ENCODE measurements at places on chromosomes 2 and 18. TPM values are rescaled to one million over a fixed set of nuclear protein-coding genes. Genes with fewer than 3 reads are reported as not detected.
A peak's percentile ranks its signal among the peaks of the same experiment; 100 is the strongest.

- H3K36me3 ChIP-seq = no peaks in the 10 kb centered on the region
- no peaks in the 10 kb centered on the region for H3K27me3 ChIP-seq
- H3K4me1 ChIP-seq = peaks cover 3% of the 10 kb centered on the region
- H3K27ac ChIP-seq = no peak overlapping the region
These were observed 135.0 kb upstream of the DOK6 start for GRCh38 chr18:69265656-69266055.

DNA sequence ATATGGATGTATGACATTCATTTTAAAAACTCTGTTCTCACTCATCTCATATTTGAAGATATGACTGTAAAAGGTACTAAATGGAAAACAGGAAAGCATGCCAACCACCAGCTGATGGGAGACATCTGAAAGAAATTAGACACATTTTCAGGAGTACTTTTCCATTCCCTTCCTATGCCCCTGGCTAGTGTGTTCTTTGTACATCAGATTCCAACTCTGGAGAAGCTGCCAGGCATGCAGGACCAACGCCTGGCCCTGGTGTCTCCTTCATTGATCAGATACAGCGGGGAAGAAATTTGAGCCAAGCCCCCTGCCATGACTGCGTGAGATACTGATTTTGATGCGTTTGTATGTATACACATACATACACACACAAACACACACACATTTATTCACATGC is 599.0 kb upstream of the SYT4 start:
- no peak for DNase-seq
- peaks cover 1% of the 10 kb centered on the region for H3K4me1 ChIP-seq
- H3K36me3 ChIP-seq = no peaks in the 10 kb centered on the region
- no peak overlapping the region for H3K27ac ChIP-seq
- no peaks in the 10 kb centered on the region for H3K27me3 ChIP-seq

GRCh38 chr2:81658227-81658626 is 1353.7 kb upstream of the LRRTM1 start:
- H3K4me3 ChIP-seq = no peak overlapping the region
- H3K4me1 ChIP-seq = no peaks in the 10 kb centered on the region
- no peak overlapping the region for H3K27ac ChIP-seq
- no peaks in the 10 kb centered on the region for H3K36me3 ChIP-seq

The DSC3 gene
- total RNA-seq = 0.10 TPM

The GCG gene
- total RNA-seq = not detected

GRCh38 chr18:55320424-55321264 is 267.3 kb downstream of the TCF4 start:
- no peak for DNase-seq
- peak overlapping the region; percentile 54 for H3K4me3 ChIP-seq
- no peaks in the 10 kb centered on the region for H3K27me3 ChIP-seq
- no peaks in the 10 kb centered on the region for H3K36me3 ChIP-seq
- H3K27ac ChIP-seq = peak overlapping the region; percentile 97

DNA sequence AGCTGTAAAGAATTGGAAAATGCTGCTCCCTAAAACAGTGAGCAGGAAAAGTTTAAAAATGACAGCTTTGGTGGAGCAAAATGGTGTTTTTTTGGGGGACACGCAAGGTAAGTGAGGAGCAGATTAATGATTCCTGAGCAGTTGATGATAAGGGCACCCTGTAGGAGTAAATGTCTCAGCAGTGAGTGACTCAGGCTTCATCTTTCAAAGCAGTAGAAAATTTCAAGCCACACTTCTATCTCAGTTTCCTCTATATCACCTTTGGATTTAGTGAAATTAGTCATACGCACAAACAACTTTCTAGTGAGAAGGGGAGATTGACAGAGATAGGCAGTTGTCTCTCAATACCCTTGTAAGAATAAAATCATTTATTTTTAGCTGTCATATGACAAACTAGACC is 709.0 kb upstream of the FAM98A start:
- H3K36me3 ChIP-seq = no peaks in the 10 kb centered on the region
- H3K27ac ChIP-seq = no peak overlapping the region
- no peak overlapping the region for H3K4me3 ChIP-seq
- no peaks in the 10 kb centered on the region for H3K4me1 ChIP-seq

- H3K27me3 ChIP-seq = no peaks in the 10 kb centered on the region
- DNase-seq = no peak
- no peaks in the 10 kb centered on the region for H3K36me3 ChIP-seq
- peaks cover 9% of the 10 kb centered on the region for H3K4me1 ChIP-seq
These were observed 79.9 kb downstream of the SEPTIN10 start for GRCh38 chr2:109533823-109534222.

The FAP gene
- total RNA-seq = 6.7 TPM

The WDR35 gene
- 19.3 TPM for total RNA-seq

The IL36A gene
- not detected for total RNA-seq

DNA sequence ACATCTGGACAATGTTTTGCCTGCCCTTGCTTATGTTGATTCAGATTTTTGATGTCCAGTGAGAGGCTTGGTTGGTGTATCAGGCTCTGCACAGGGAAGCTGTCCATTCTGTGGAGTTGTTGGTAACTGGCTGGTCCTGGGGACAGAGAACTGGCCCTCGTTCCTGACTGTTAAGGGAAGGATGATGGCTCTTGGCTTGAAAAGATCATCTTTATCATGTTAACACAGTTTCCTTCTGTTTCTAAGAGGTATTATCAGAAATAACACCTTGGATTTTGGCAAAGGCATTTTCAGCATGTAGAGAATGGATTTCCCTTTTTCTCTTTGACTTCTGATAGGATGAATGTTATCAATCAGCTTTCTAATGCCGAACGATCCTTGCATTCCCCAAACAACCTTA is 19.3 kb downstream of the STK25 start:
- DNase-seq = no peak
- H3K36me3 ChIP-seq = no peaks in the 10 kb centered on the region
- H3K27ac ChIP-seq = no peak overlapping the region
- no peaks in the 10 kb centered on the region for H3K27me3 ChIP-seq
- H3K4me3 ChIP-seq = no peak overlapping the region

The MLPH gene
- total RNA-seq = 36.9 TPM

GRCh38 chr2:238225911-238226697 is 13.7 kb downstream of the HES6 start:
- H3K4me3 ChIP-seq = no peak overlapping the region
- H3K4me1 ChIP-seq = no peaks in the 10 kb centered on the region
- peak; percentile 76 for DNase-seq
- no peak overlapping the region for H3K27ac ChIP-seq
- H3K36me3 ChIP-seq = no peaks in the 10 kb centered on the region
- no peaks in the 10 kb centered on the region for H3K27me3 ChIP-seq

The MREG gene
- total RNA-seq = 2.2 TPM

DNA sequence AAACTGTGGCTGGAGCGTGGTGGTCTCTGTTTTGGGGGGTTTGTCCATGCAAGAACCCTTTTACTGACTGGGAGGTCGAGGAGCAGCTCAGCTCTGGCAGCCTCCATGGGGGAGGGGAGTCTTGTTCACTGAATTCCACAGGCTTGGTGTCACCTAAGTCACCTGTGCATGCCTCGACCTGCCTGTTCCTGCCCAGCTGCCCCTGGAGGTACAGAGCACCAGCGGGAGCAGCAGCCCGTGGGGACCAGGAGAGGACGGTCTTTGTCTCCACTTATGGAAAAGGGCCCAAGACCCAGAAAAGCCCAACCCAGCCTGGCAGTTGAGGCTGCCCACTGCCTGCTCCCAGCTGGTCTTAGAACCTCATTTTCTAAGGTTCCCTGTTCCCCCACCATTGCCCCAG is 168.7 kb upstream of the AGAP1 start:
- H3K36me3 ChIP-seq = no peaks in the 10 kb centered on the region
- H3K27ac ChIP-seq = no peak overlapping the region
- no peaks in the 10 kb centered on the region for H3K27me3 ChIP-seq
- no peak overlapping the region for H3K4me3 ChIP-seq
- no peak for DNase-seq
- H3K4me1 ChIP-seq = no peaks in the 10 kb centered on the region

The VRK2 gene
- 14.6 TPM for total RNA-seq

- H3K36me3 ChIP-seq = no peaks in the 10 kb centered on the region
- no peak overlapping the region for H3K4me3 ChIP-seq
- no peaks in the 10 kb centered on the region for H3K27me3 ChIP-seq
- no peaks in the 10 kb centered on the region for H3K4me1 ChIP-seq
These were observed 227.9 kb upstream of the KYNU start for GRCh38 chr2:142649581-142649980.

GRCh38 chr18:56083097-56083521 is 495.1 kb upstream of the TCF4 start:
- no peak overlapping the region for H3K27ac ChIP-seq
- H3K4me1 ChIP-seq = peaks cover 19% of the 10 kb centered on the region
- DNase-seq = peak; percentile 57
- H3K27me3 ChIP-seq = no peaks in the 10 kb centered on the region
- no peaks in the 10 kb centered on the region for H3K36me3 ChIP-seq
- H3K4me3 ChIP-seq = no peak overlapping the region

GRCh38 chr2:28621172-28622100 is 125.6 kb downstream of the PLB1 start:
- H3K36me3 ChIP-seq = no peaks in the 10 kb centered on the region
- peak overlapping the region; percentile 44 for H3K27ac ChIP-seq
- H3K4me1 ChIP-seq = peaks cover 19% of the 10 kb centered on the region
- DNase-seq = peak; percentile 59

GRCh38 chr18:12604445-12605007 is 53.4 kb downstream of the SPIRE1 start:
- H3K27ac ChIP-seq = no peak overlapping the region
- no peaks in the 10 kb centered on the region for H3K4me1 ChIP-seq
- no peaks in the 10 kb centered on the region for H3K27me3 ChIP-seq

DNA sequence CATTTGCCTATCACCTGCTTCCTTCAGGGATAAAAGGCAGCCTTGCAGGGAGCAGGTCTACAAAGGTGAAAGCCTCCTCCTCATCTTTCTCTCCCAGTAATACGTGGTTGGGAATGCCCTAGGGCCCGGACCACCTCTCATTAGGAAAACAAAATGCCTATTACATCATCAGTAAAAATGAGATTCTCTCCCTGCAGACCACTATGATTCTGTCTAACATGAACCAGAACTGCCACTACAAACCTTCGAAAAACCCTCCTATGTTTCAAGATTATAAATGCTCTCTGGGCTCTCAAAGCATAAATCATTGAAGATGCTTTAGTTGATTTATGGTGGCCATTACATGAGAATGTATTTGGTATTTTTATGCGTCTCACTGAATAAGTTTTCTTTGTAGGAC is 108.4 kb upstream of the ARL5A start:
- no peaks in the 10 kb centered on the region for H3K36me3 ChIP-seq
- no peak for DNase-seq
- H3K27ac ChIP-seq = no peak overlapping the region
- peaks cover 1% of the 10 kb centered on the region for H3K4me1 ChIP-seq
- H3K4me3 ChIP-seq = no peak overlapping the region
- H3K27me3 ChIP-seq = no peaks in the 10 kb centered on the region

GRCh38 chr2:216648105-216648504 is 14.9 kb downstream of the IGFBP2 start:
- no peaks in the 10 kb centered on the region for H3K27me3 ChIP-seq
- H3K4me3 ChIP-seq = no peak overlapping the region
- H3K4me1 ChIP-seq = peaks cover 29% of the 10 kb centered on the region
- no peaks in the 10 kb centered on the region for H3K36me3 ChIP-seq
- DNase-seq = no peak
- no peak overlapping the region for H3K27ac ChIP-seq

- H3K4me3 ChIP-seq = no peak overlapping the region
- H3K27ac ChIP-seq = no peak overlapping the region
- H3K4me1 ChIP-seq = no peaks in the 10 kb centered on the region
- no peaks in the 10 kb centered on the region for H3K27me3 ChIP-seq
These were observed 85.1 kb downstream of the ACSL3 start for GRCh38 chr2:222945887-222946286.

The GLI2 gene
- 36.3 TPM for total RNA-seq

The ITPRIPL1 gene
- total RNA-seq = 0.77 TPM

DNA sequence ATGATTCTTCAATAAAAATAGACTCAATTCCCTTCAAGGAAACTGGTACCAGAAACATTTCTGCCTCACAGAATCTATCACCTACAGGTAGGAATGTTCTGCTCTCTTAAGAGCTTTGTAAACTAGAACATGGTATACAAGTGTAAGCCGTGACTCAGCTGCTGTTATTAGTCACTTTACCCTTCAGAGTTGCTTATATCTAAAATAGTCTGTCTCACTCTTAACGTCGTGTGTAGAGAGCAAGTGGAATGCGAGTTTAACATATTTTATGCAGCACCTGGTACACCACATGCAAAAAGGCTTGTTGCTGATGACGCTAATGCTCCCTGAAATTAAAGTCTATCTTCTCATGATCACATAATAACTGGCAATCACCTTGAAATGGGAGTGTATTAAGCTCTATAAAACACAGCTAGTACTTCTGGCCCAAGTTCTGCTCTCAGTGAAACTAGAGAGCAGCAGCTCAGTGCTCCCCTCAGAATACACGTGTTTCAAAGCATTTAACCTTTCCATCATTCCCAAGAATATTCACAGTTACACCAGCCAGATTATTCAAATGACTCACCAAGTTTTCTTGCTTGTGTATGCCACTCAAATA is 420.0 kb downstream of the ZEB2 start:
- no peaks in the 10 kb centered on the region for H3K36me3 ChIP-seq
- no peak overlapping the region for H3K27ac ChIP-seq
- H3K4me1 ChIP-seq = no peaks in the 10 kb centered on the region
- DNase-seq = no peak
- no peak overlapping the region for H3K4me3 ChIP-seq
- no peaks in the 10 kb centered on the region for H3K27me3 ChIP-seq

- H3K27ac ChIP-seq = no peak overlapping the region
- no peak for DNase-seq
- H3K4me3 ChIP-seq = no peak overlapping the region
- no peaks in the 10 kb centered on the region for H3K36me3 ChIP-seq
- H3K4me1 ChIP-seq = peaks cover 9% of the 10 kb centered on the region
- no peaks in the 10 kb centered on the region for H3K27me3 ChIP-seq
These were observed 73.3 kb downstream of the RHBDD1 start for GRCh38 chr2:226909126-226909525.

GRCh38 chr2:223488814-223489213 is 113.3 kb downstream of the SCG2 start:
- H3K27ac ChIP-seq = no peak overlapping the region
- H3K36me3 ChIP-seq = no peaks in the 10 kb centered on the region
- no peaks in the 10 kb centered on the region for H3K27me3 ChIP-seq
- DNase-seq = no peak

GRCh38 chr2:73243884-73244570 is 9.9 kb downstream of the CCT7 start:
- H3K36me3 ChIP-seq = no peaks in the 10 kb centered on the region
- DNase-seq = no peak
- H3K27me3 ChIP-seq = no peaks in the 10 kb centered on the region
- H3K4me3 ChIP-seq = no peak overlapping the region

The DSG1 gene
- not detected for total RNA-seq

DNA sequence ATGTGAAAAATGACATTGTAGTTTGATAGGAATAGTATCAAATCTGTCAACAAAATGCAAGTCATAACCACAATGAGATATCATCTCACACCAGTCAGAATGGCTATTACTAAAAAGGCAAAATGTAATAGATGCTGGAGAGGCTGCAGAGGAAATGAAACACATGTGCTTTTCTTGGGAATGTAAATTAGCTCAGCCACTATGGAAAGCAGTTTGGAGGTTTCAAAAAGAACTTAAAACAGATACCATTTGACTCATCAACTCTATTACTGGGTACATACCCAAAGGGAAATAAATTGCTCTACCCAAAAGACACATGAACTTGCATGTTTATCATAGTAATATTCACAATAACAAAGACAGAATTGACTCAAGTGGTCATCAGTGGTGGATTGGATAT is 572.6 kb downstream of the TRIB2 start:
- no peak for DNase-seq
- no peaks in the 10 kb centered on the region for H3K36me3 ChIP-seq
- no peak overlapping the region for H3K4me3 ChIP-seq

The ICA1L gene
- 21.8 TPM for total RNA-seq

- no peak overlapping the region for H3K4me3 ChIP-seq
- no peak overlapping the region for H3K27ac ChIP-seq
- no peaks in the 10 kb centered on the region for H3K27me3 ChIP-seq
- DNase-seq = no peak
- no peaks in the 10 kb centered on the region for H3K4me1 ChIP-seq
- H3K36me3 ChIP-seq = no peaks in the 10 kb centered on the region
These were observed 106.6 kb downstream of the FHOD3 start for GRCh38 chr18:36403896-36404820.

The SUMO1 gene
- total RNA-seq = 69.0 TPM

The PAX8 gene
- 90.1 TPM for total RNA-seq
